ENCODE measurements at places on chromosomes 3 and 15. TPM values are rescaled to one million over a fixed set of nuclear protein-coding genes. Genes with fewer than 3 reads are reported as not detected.

PSTPIP1 gene
- 2.1 TPM for polyA plus RNA-seq

C15orf62 gene
- 0.05 TPM for polyA plus RNA-seq

ARHGEF26 gene
- 1.2 TPM for polyA plus RNA-seq

ARL6IP5 gene
- 77.6 TPM for polyA plus RNA-seq

SLC27A2 gene
- 0.42 TPM for polyA plus RNA-seq

PAQR5 gene
- polyA plus RNA-seq = 19.2 TPM

SAXO2 gene
- 2.0 TPM for polyA plus RNA-seq

FILIP1L gene
- polyA plus RNA-seq = 3.7 TPM

CTXND1 gene
- not detected for polyA plus RNA-seq
